ENCODE measurements at places on chromosomes 3 and 15. TPM values are rescaled to one million over a fixed set of nuclear protein-coding genes. Genes with fewer than 3 reads are reported as not detected.

Gene ZNF502
- polyA plus RNA-seq: 12.0 TPM

Gene SKOR1
- 0.49 TPM for polyA plus RNA-seq

Gene RFTN1
- polyA plus RNA-seq: 34.2 TPM

Gene HYAL1
- 6.4 TPM for polyA plus RNA-seq

Gene ONECUT1
- not detected for polyA plus RNA-seq
